Fibroblast of upper back skin (primary cell): ENCODE measurements at places on chromosomes 5 and 9.

GRCh38 chr5:151100681-151101080 lies 19.8 kb upstream of the TNIP1 start:
- DNase-seq = no peak

- no peak for DNase-seq
Observed at GRCh38 chr9:134364391-134365114, 38.3 kb downstream of the RXRA start.

DNA sequence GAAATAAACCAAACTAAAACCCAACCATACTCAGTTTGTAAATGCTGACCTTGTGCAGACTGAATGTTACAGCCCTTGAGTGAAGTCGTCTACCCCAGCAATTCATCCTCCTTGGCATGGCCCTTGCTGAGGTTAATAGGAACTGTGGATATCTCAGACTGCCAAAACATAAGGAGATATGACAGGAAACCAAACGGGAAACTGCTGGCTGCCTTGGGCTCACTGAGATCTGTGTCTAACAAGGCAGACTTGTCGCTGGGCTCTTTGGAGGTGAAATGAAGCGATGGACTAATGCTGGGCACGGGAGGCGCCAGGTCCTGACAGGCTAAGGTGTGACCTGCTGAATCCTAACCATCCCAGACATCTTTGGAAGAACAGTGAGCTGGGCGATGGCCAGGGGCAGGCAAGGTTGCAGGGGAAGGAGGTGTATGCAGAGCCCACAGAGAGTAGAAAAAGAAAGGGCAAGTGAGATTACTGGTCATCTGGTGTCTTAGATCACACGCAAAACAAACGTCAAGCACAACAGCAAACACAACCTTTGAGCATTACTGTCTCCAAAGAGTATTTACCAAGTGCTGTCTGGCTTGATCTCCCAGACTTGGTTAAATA lies 44.6 kb upstream of the ALDH1A1 start:
- no peak for DNase-seq

DNA sequence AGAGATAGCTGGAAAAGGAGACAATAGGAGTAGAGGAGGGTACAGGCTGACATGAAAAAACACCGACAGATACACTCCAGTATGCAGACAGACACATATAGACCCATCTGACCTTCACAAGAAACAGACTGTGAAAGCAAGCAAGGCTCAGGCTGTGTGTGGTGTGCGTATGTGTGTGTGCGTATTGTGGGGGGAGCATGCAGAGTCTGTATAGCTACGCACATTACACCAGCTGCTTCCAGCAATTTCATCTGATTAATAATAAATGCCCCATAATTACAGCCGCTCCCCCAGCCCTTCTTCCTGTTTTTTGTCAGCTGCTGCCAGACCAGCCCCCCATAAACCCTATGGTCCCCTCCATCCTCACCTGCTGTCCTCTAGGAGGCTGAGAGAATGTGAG lies 6.7 kb downstream of the CNTFR start:
- DNase-seq = no peak

- no peak for DNase-seq
Observed at GRCh38 chr9:124839612-124840299, 13.5 kb upstream of the WDR38 start.

DNA sequence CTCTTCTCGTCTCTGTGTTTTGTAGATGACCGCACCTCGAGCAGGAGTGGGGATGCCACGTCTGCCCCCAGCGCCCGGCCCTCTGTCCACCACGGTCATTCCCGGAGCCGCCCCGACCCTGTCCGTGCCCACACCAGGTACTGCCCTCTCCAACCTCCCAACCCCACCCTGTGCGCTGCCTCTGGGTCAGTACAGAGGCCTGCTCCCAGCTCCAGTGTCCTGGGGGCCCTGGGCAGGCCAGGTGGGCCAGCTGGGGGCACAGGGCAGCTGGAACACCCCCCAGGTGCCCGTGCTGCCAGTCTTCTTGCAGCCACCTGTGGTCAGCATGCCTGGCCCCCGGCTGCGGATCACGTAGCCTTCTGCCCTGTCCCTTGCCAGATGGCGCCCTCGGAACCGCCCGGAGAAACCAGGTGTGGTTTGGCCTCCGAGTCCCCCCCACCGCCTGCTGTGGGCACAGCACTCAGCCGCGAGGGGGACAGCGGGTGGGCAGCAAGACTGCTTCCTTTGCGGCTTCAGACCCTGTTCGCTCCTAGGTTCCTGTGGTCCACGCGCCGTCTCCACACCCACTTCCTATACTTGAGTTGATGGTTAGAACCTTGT lies 133.7 kb downstream of the WNK2 start:
- DNase-seq = no peak

GRCh38 chr5:179297026-179297425 lies 48.2 kb downstream of the ADAMTS2 start:
- DNase-seq = no peak

GRCh38 chr9:116395699-116396037 lies 242.1 kb downstream of the PAPPA start:
- no peak for DNase-seq

GRCh38 chr9:114474425-114474824 lies 30.8 kb downstream of the WHRN start:
- DNase-seq = no peak

- DNase-seq = no peak
Observed at GRCh38 chr5:61496446-61496845, 164.4 kb downstream of the ZSWIM6 start.

DNA sequence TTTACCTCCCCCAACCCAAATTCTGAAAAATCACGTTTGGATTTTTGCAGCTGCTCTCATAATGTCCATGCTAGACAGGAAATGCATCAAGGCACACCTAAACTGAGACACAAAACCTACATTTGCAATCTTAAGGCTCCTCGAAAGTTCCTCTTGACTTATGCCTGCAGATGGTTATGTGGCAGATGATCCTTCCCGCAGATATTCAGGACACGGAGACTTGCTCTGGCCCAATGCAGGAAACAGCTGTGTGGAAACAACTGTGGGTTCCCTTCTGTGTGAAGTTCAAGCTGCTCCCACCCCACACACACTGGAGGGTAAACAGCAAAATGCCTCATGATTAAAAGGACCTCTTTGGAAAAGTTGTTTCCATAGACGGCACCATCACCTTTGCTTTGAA lies 253.8 kb downstream of the EBF1 start:
- no peak for DNase-seq

GRCh38 chr9:82535432-82535998 lies 527.4 kb downstream of the RASEF start:
- peak; percentile 13 for DNase-seq

GRCh38 chr5:146642410-146642809 lies 126.4 kb upstream of the GPR151 start:
- DNase-seq = no peak

DNA sequence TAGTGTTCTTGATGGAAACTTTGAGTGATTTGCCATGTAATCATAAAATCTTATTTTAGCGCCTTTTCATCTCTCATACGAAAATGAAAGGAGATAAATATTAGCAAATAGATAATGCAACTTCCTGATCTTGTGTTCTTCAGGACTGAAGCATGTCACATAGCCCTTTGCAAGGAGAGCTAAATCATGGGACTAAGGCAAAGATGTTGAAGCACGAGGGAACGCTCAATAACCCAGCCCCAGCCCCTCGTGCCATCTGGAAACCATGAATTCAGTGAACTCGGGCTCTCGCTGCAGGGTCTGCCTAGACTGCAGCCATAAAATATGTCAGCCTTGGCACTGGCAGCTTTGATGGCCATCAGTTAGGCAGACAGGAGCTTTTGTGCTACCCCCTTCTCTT lies 58.2 kb downstream of the F2RL2 start:
- no peak for DNase-seq

DNA sequence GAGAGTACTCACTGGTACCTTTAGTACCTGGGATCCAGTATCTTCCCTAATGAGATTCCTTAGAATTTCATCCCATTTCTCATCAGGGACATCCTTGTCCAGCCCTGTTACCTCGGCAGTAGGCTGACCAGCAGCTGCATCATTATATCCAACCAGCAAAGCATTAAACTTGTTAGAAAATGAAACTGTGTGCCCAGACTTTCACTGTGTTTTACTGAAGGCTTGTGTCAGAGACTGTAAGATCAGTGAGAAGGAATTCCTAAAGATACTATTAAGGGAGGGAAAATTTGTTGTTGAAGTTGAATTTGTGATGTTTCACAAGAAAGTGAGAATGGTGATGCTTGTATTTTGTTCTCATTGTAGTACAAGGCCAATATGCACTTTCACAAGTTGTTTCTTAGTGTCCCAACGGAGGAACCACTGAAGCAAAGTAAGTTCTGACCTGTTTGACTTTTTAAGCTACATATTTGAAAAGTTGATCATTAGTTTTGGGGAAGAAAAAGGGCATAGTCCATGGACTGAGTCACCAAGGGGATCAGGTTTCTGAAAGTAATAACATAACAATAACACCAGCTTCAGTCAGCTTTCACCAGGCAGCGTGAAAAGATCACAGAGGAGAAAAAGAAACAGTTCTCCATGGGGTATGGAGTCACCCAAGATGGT lies 48.8 kb downstream of the GRAMD2B start:
- peak; percentile 77 for DNase-seq

DNA sequence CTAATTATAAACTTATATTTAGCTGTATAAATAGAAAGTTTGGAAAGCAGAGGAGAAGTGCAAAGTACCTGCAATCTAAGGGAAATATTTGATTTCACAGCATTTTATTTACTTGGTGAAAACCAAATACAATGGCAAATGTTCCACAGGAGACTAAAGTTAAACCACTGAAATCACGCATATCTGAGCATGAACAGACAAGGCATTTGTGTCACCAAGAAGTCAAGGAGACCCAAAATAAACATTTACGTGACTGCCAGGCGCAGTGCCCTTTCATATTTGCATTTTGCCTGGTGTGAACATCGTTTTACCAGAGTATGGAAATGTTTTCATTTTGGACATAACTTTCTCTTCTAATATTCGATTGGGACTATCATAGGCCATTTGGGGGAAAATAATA lies 20.6 kb downstream of the UGCG start:
- DNase-seq = no peak

GRCh38 chr5:80796846-80797245 lies 142.1 kb upstream of the DHFR start:
- no peak for DNase-seq

DNA sequence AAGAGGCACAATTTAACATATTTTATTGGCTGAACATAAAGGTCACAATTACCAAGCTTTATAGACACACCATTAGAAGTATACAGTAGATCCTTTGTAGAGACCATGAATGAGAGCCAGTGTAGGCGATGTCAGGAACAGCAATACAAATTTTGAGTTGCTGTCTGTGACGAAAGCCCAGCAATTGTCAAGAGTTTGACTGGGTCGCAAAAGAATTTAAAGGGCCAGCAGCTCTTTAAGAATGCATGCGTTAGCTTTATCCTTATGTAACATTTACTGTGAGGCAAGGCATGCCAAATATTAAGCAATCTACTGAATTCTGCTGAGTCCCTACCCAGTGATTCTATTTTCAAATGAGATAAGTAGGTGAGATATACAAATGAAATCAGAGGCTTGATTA lies 236.9 kb downstream of the ARRDC3 start:
- no peak for DNase-seq
